ENCODE measurements at places on chromosomes 12 and 14.

DNA sequence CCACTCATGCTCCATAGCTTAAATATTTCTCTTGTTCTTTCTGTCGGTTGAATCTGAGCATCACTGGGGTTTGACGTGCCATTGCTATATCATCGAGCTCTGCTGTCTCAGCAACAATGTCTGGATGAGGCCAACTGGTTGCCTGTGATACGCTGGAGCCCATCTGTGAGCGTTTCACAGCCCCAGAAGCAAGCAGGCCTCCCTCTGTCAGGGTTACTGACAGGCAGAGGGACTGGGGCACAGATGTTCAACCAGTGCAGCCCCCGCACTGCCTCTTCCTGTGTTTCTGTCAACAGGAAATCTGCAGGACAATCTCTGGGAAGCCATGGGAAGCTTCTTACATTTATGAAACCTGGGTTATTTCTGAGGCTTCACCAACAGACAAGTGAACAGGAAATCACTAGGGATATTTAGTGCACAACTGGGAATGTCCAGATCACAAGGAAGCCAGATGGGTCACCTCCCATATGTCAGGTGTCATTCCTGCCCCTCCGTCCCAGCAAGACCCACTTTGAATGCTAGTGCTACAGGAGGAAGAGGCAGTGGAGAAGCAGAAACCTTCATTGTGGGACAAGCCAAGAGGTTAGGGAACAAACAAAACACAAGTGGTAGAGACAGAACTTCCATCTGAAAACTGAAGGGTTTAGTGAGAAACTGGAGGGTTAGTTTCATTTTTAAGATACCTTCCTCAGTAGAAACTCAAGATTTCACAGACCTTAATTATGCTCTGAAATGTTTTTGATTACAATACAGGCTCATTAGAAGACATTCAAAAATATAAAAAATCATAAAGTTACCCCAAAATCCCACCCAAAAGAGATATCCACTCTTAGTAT is 24.1 kb downstream of the DMAC2L start:
- DNase-seq = no peak

DNA sequence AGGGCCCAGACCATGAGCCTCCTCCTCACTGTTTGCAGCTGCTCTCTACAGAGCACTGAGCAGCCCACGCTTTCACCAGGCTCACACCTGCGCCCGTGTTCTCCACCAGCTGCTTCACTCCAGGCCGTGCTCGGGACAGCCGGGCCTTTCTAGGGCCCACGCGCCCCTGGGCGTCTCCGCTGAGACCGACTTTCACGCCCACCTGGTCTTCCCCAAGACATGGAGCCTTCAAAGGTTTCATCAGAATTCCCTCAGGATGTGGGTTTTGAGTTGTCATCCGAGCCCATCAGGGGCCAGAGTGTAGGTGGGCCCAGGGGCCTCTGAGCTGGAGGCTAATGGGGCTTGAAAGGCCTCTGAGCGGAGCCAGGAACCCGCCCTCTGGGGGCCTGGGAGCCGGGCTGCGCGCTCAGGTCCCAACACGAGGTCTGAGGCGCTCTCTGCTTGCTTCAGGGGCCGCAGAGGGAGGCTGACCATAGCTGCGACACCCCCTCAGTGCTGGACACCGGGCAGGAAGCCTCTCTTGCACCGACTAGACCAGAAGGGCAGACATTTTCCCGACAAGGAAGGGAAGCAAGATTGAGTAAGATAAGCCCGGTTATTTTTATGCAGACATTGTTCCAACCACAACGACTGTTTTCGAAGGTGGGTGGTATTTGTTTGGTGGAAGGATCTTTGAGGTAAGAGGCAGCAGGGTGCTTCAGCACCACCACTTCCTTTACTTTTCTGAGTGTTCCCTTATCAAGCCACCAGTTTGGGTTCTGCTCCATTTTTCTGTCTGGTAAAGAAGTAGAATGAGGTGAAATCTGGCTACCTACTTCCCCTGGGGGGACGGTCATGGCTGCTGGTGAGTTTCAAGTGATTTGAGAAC is 125.0 kb upstream of the FUT8 start:
- DNase-seq = peak; percentile 39

DNA sequence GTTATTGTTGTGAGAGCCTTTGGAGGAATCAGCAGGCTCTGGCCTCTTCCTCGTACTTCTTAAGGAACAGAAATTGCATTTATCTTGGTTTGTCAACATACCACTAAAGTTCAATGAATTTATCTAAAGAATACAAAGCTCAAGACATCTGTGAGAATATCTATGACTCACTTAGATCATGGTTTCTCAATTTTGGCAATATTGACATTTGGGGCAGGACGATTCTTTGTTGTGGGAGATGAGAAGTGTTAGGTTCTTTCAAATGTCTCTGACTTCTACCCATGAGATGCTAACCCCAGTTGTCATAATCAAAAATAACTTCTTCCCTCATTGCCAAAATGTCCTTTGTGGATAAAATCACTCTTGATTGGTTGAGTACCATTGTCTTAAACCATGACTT is 1190.3 kb downstream of the GALC start:
- no peak for DNase-seq

- DNase-seq = no peak
These were observed 214.6 kb downstream of the ERC1 start for GRCh38 chr12:1205512-1206060.

DNA sequence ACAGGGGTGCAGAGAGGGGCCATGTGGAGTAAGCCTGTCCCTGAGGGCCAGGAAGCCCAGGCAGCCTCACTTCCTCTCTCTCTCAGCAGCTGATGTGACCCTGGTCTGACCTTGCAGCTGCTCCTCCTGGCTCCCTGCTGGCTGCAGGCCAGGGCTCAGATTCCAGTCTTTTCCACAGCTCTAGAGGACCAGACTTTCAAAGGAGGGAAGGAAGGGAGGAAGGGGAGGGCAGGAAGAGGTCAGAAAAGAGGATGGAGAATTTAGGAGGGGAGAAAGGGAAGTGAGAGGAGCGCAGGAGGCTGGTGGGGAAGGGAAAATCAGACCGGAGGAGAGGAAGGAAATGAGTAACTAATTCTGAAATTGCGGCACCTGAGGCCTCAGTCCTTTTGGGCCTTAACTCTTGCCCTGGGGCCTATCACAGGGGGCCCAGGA is 40.9 kb upstream of the VASH1 start:
- no peak for DNase-seq

DNA sequence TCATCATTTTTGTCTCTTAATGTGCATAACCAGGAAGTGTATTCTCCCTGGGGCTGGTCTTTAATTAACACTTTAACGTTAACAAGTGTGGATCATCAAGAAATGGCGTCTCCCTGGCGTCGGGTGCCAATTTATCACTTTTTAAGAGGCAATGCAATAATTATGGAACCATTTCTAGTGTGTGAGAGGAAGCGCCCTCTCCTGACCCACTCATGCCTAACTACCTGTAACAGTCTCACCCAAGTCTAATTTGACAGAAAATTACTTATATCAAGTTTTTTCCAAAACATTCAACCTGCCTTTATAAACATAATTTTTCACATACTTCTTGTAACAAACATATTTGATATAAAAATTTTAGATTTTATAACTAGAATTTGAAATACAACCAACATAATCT is 905.3 kb upstream of the MDGA2 start:
- no peak for DNase-seq

DNA sequence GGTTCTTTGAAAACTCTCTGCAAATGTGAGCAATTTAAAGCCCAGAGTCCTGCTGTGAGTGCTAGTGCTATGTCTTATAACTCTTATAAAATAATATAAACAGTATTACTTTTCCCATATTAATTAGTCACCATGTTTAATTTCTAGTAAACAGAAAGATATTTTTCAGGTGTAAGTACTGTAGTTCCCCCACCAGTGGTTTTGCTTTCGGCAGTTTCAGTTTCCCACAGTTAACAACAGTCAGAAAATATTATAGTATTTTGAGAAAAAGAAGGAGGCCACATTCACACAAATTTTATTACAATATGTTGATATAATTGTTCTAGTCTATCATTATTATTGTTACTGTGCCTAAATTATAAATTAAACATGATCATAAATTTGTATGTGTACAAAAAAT is 800.5 kb downstream of the LRFN5 start:
- no peak for DNase-seq

GRCh38 chr12:27965966-27966365 is 6.6 kb downstream of the PTHLH start:
- DNase-seq = no peak

- no peak for DNase-seq
These were observed 316.1 kb upstream of the TBX3 start for GRCh38 chr12:115000038-115000437.

GRCh38 chr14:106346534-106347290 is 820.3 kb downstream of the TMEM121 start:
- no peak for DNase-seq

- DNase-seq = no peak
These were observed 6.5 kb upstream of the GALNT6 start for GRCh38 chr12:51397670-51398069.

GRCh38 chr12:120056739-120057138 is 59.8 kb downstream of the RAB35 start:
- no peak for DNase-seq

- DNase-seq = no peak
These were observed 1290.1 kb downstream of the AACS start for GRCh38 chr12:126355346-126355745.

GRCh38 chr12:49138587-49138986 is 7.4 kb upstream of the TUBA1B start:
- DNase-seq = no peak

DNA sequence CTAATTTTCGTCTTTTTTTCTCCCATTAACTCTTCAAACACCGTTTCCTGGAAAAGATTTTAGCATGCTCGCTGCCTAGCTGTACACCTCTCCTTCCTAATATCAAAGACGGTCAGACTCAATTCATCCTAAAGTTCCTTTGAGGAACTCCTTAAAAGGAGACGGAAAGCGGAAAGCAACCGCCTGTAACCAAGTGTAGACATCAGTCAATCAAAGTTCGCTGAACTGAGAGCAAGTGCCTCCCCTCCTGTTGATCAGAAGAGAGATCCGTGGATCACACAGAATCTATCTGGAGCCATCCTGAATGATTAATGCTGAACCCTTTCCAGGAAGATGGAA is 412 bp upstream of the TEP1 start:
- no peak for DNase-seq

- DNase-seq = no peak
These were observed 18.4 kb upstream of the MAP3K9 start for GRCh38 chr14:70827752-70828151.

DNA sequence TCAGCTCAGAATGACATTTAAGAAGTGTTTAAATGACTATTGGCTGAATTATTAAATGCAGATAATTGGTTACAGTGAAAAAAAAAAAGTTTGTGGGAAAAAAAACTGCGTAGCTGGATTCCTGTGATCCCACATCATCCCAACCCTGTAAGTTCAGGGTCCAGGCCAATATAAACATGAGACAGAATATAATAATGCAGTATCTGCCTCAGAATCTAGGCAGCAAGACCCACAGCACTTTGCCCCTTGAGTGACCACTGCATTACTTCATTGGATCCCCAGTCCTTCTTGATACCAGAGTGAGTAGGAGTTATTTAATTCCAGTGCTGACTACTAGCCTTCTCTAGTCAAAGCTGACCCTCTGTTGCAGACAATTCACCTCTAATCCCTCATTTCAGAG is 272.6 kb downstream of the CCER1 start:
- DNase-seq = no peak

DNA sequence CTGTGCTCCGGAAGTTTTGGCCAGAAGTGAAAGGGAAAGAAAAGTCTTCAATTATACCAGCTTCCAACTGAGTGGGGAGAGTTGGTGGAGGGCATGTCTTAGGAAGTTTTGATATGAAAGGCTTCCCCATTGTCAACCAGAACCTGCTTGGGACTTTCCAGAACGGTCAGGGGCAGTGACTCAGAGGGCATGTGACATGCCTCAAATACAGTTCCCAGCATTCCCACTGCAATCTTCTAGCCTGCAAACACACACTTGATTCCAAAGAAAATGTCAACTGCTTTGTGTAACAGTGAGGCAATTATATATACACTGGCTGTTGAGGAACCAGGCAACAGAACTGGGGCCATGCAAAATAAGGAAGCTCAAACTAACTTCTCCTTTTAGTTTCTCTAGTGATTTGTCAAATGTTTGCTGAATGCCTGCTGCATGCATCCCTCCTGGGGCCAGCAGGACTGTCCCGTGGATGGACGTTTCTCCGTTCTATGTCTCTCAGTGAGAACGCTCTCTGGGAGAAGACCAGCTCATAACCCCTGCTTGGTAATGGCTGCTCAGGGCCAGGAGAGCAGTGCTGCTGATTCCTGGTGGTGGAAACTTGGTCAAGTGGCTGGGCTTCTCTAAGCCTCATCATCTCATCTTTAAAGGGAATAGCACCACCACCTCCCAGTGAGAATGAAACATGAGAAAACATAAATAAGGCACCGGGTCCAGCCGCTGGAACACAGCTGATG is 18.3 kb downstream of the SLC25A47 start:
- DNase-seq = peak; percentile 74

DNA sequence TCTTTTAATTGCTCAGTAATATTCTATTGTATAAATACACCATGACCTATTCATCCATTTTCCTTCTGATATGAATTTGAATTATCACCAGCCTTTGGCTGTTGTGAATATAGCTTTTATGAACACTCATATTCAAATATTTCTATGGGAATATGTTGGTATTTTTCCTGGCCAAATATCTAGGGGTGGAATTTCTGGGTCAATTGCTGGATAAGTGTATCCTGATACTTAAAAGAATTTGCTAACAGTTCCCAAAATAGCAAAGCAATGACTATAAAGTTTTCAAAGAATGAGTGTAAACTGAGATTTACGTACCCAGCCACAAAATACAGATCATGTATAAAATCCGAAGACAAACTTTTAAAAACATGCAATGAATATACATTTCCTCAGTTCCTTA is 148.7 kb upstream of the CLEC14A start:
- no peak for DNase-seq

- DNase-seq = no peak
These were observed 488.3 kb upstream of the ATXN7L3B start for GRCh38 chr12:74049348-74049747.

DNA sequence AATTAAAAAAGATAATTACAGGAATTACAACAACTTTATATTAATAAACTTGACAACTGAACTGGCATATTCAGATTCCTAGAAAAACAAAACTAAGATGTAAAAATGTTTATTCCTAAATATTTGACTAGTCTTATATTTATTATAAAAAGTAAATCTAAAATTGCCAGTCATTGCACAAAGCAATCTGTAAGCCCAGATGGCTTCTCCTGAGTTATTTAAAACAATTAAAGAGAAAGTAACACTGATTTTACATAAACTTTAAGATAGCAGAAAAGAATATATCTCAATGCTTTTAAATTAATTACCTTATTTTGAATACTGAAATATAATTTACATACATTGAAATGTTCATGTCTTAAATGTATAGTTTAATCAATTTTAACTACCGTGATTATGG is 434.1 kb upstream of the RPL10L start:
- DNase-seq = no peak

DNA sequence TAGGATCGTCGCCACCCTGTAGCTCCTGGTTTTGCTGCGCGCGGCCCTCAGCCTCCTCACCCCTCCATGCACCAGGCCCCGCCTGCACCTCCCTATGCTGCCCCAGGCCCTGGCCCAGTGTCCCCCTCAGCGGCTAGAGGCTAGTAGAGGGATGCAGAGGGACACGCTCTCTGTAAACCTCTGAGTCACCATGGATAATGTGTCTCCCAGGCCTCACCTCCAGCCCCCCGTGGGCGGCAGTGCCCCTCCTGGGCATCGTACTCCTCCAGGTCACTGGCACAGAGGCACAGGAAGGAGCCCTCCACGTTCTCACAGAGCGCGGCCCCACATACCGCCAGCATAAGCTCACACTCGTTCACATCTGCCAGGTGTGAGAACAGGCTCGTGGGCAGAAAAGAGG is 12.3 kb downstream of the ISCA2 start:
- no peak for DNase-seq

- DNase-seq = no peak
These were observed 29.9 kb downstream of the PPFIBP1 start for GRCh38 chr12:27553941-27554340.

GRCh38 chr14:54564868-54565784 is 1.8 kb upstream of the SAMD4A start:
- peak; percentile 71 for DNase-seq

Measured in CD4-positive, alpha-beta T cell treated with Interferon alpha-2 for 1 hour (primary cell).